ENCODE measurements at places on chromosomes 5 and 9.

GRCh38 chr9:84101964-84102632 is 121.5 kb downstream of the RMI1 start:
- DNase-seq: no peak

DNA sequence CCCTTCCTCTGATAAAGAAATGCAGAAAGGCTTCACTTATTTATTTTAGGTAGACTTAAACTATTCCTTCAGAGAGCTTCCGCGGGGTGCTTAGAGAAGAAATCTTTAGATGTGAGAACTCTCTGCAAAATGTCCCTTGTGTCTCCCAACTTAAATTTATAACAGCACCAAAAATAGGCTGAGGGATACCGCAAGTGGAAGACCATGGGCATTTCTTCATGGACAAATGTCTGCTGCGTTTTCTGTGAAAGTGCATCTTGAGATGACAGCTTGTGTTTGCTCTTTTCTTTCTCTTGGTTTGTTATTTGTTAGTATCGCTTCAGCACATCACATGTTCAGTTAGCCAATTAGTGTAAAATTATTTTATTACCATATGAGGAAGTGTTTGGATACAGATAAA is 15.3 kb upstream of the GRIN3A start:
- DNase-seq: no peak

- DNase-seq: no peak
Observed at GRCh38 chr9:78918976-78919375, 622.1 kb downstream of the PSAT1 start.

- no peak for DNase-seq
Observed at GRCh38 chr5:173152547-173152946, 8.2 kb downstream of the BNIP1 start.

- DNase-seq: peak; percentile 91
Observed at GRCh38 chr5:83076742-83077661, at the start of the genes TMEM167A and XRCC4. Gene TMEM167A, minus strand, starts transcription at chr5:83077394. Its CDS starts 71 bp downstream, at chr5:83077323. Gene XRCC4, plus strand, starts transcription at chr5:83077547. Its CDS starts 27,373 bp downstream, at chr5:83104920.

GRCh38 chr9:137069508-137070091 is 757 bp downstream of the SAPCD2 start:
- DNase-seq: no peak

DNA sequence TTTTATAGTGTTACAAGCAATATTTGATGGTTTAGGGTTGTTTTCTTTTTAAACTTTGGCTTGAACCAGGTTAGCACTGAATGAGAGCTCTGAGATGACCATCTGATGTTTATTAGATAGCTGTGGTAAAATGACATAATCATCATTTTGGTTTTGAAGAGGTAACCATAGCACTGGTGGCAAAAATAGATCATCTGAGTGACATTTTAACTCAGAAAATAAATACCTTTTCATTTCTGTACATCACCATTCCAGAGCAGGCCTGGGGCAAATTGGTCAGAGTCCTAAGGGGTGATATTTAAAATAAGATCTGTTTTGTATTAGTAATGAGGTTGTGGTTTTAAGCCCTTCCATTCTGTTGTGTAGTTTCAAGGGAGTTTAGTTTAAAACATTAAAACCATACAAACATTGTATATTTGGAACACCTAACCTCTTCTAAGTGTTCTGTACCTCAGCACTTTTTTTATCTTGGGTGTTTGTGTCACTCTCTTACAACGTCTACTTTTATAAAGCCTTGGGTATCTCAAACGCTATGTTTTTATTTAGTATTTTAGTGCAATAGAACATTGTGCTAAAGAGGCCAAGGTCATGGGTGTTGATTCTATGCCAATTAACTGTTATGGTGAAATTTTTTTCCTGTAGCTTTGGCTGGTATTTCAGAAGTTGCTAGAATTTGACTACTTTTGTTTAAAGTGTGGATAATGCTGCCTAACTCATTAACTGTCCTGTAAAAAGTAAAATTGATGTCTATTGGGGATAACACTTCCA is 166.1 kb downstream of the CD180 start:
- no peak for DNase-seq

DNA sequence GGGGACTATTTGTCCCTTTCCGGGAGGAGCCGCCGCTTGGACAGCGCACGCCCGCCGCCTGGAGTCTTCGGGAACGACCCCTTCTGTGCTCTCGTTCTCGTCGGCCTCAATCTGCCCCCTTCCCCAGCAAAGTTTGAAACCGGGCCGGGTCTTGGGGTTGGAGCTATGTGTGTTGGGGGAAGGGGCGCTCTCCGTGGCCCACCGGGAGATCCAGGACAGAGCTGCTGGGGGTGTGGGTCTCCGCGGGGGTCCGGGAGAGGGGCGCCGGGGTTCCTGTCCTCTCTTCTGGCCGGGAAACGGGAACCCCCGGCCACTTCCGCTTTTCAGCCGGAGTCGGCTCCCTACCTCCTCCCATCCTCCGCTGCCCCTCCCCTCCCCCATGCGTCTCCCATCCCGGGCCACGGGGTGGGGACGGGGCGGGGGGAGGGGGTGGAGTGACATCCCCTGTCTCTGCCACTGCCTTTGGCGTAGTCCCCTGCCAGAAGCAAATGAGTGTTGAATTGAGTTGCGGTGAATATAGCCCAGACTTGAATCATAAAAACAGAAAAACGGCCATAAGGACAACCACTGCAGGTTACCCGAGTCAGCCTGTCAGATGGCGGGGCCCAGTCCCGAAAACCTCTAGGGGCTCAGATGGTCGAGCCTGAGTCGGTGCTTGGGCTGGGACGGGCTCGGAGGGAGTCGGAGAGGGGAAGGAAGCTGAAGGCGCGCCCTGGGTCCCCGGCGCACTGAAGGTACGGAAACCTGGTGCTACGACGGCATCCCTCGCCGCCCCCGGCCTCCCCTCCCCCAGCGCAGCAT is 1.1 kb downstream of the CPLX2 start:
- no peak for DNase-seq

DNA sequence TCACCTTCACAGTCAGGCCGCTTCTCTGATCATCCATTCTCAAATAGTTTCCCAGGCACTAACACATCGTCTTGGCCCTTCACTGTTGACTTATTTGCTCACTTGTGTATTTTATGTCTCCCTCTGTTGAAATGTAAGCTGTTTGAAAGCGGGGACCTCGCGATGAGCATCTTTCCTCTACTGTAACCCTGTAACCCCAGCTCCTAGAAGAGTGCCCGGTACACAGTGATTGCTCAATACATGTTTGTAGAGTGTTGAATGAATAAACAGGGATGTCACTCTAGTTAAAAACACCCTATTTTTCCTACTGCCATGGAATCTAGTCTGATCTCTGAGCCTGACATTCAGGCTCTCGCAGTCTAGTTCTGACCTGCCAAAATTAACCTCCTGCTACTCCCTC is 150.8 kb downstream of the TTLL11 start:
- DNase-seq: no peak

GRCh38 chr9:105198865-105199264 is 45.6 kb upstream of the SLC44A1 start:
- DNase-seq: no peak

GRCh38 chr9:87604886-87605588 is 107.4 kb downstream of the DAPK1 start:
- DNase-seq: no peak

- DNase-seq: no peak
Observed at GRCh38 chr5:178404987-178405386, 172.4 kb upstream of the PHYKPL start.

DNA sequence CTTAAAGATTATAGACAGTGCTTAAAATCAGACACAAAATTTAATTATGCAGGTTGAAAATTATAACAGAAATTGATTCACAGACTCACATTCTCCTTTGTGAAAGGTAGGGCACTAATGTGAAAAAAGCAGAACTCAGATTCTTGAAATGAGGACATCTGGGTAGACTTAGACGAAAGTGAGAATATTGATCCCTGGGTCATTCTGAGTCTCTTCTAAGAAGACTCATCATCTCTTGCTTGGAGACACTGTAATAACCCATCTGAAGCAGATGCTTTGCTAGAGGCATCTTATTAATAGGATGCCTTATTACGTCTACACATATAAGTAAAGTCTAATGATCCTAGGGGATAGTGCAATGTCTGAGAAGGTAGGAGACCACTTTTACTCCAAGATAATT is 274.4 kb downstream of the HINT1 start:
- DNase-seq: no peak

GRCh38 chr5:156481741-156482140 is 154.8 kb downstream of the SGCD start:
- no peak for DNase-seq

DNA sequence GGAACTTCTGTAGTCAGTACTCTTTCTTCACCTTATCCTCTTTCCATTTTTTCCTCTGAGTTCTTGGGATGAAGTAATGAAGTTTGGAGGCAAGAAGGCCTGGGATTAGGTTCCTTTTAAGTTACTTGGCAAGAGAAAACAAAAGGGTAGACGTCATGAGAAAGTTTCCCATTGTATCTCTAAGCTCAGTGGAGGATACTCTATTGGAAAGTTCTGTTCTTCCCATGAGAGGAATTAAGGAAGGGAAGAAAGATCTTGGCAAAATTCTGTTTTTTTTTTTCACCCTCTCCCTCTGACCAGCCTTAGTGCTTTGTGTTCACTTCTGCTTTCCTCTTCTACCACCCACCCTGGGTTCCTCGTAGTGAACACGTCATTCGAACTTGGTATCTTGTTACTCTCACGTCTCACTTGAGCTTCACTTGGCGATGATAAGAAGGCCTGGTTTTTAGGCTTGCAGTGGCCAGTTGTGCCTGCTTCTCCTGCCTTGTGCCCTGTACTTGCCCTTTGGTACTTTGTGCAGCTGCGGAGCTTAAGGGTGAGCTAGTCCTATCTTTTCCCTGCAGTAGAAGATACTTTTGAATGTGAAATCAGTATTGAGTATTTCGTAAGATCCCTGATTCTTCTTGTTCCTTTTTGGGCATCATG is 67.0 kb downstream of the ARHGAP26 start:
- DNase-seq: no peak

DNA sequence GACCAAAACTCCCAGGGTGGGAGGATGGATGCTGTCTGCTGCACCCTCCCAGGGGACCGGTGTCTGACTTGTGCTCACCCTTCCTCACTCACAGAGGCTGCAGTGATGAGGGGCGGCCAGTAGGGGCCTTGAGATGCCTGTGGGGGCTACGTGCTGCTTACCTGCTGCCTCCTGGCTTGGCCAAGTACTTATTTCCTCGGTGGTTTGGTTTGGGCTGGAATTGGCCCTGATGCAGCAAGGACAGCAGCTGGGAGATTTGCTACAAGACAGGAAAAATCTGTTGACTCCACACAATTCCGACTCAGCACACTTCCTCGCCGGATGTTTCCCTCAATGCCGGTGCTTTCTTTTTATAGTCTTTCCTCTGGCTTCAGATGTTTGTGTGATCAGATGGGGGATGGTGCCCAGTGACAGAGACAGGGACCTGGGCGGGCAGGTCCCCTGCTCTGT is 6.6 kb downstream of the PCDH12 start:
- no peak for DNase-seq

DNA sequence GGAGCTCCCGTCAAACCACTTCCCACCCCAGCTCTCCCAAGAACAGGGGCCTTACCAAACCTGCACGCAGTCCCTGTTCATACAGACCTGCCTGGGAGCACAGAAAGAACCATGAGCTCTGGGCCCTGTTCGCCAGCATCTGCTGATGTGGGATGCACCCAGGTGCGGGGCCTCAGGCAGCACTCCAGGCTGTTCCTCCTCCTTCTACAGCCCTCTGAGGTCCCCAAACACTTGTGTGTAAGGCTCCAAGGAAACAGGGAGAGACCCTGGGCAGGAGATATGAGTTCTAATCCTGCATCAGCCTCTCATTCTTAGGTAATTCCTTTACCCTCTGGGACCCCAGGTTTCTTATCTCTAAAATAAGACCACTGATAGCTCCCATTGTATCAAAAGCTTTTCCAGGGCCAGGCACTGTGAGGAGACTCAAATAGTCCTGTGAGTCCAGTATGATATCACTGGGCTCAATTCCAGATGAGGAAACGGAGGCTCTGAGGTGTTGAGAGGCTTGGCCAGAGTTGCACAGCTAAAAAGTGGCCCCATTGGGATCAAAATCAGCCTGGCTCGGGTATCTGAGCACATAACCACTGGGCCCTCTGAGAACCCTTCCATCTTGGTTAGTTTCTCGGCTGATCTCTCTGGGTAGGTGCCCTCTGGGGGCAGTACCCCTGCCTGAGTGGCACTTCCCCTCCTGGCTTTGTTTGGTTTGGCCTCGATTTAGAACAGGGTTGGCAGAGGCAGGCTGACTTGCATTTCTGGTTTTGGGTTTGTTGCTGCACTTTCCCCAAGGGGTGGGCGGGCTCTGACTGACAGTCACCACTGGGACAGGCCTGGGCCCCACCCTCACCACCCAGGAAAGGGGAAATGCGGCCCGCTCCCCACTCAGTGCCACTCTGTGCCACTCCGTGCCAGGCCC is 116.8 kb downstream of the RGS3 start:
- no peak for DNase-seq

DNA sequence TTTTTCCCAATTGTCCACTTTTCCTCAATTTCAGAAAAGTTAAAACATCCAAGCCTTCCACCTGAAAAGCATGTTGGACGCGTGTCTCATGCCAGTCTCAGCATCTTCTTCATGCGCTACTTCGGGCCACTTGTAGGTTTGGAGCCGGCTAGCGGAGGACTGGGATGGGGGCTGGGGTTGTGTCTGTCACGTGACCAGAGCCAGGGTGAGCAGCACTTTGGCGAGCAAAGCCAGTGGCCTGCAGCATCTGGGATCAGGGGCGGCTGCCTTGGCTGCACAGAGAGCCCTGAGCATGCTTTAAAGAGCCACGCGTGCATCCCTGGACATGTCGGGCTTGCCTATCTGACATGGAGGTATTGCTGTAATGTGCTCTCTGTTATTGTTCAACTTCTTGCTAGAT is 41.2 kb downstream of the SLC6A3 start:
- DNase-seq: no peak
